ENCODE measurements at places on chromosomes 4 and X.

- no peak for DNase-seq
Observed at GRCh38 chr4:54484383-54484782, 173.4 kb upstream of the KIT start.

- DNase-seq, result no peak
Observed at GRCh38 chrX:43313035-43313434, 343.1 kb upstream of the MAOA start.

- no peak for DNase-seq
Observed at GRCh38 chrX:48934581-48935300, 15.9 kb upstream of the PIM2 start.

DNA sequence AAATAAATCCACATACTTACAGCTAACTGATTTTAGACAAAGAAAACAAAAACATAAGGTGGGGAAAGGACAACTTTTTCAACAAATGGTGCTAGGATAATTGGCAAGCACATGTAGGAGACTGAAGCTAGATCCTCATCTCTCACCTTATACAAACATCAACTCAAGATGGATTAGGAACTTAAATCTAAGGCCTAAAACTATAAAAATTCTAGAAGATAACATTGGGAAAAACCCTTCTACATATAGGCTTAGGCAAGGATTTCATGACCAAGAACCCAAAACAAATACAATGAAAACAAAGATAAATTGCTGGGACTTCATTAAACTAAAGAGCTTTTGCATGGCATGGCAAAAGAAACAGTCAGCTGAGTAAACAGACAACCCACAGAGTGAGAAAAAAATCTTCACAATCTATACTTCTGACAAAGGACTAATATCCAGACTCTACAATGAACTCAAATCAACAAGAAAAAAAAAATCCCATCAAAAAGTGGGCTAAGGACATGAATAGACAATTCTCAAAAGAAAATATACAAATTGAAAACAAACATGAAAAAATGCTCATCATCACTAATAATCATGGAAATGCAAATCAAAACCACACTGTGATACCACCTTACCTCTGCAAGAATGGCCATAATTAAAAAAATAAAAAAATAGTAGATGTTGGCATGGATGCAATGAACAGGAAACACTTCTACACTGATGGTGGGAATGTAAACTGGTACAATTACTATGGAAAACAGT is 14.1 kb upstream of the AFP start:
- DNase-seq, result no peak

GRCh38 chrX:13483773-13484172 is 85.6 kb upstream of the EGFL6 start:
- no peak for DNase-seq

- DNase-seq, result no peak
Observed at GRCh38 chr4:162849937-162850336, 316.8 kb downstream of the NAF1 start.

- DNase-seq, result no peak
Observed at GRCh38 chr4:142523111-142523510, 323.0 kb downstream of the INPP4B start.
